ENCODE measurements at places on chromosomes 2 and 18.

- no peak for ATAC-seq
Measured at GRCh38 chr2:150608341-150608740, 120.9 kb upstream of the RND3 start.

DNA sequence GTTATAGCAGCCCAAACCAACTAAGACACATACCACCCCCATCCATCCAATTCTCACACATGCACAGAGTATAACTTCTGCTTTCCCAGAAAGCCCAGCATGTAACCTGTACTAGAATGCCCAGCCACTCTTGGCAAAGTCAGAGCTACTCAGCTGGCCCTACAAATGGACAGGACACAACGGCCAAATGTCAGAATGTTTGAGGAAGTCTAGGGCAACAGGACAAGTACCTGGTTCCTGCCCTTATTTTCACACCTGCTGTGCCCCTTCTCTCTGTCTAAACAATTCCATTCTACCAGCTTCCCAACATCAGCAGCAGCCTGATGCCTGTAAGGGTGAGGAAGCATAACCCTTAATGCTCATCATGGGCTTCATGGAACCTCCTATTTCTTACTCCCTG lies 15.1 kb upstream of the BZW1 start:
- ATAC-seq = no peak

DNA sequence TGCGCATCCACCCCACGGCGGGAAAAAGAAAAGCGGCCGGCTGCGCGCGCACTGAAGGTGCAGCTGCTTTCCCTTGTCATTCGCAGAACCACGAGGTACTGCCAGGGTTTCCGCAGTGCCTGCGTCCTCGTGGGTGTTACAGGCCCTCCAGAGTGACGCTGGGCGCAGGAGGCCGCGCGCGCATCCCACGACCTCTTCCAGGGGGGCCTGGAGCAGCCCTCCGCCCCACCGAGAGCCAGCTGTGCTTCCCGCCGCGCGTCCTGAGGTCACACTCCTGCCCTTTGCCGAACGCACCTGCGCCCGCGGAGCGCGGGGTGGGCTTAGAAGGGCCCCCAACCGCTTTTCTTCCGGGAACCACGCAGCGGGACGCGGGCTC lies 378 bp upstream of the IAH1 start:
- ATAC-seq = peak; percentile 10

GRCh38 chr18:3179430-3180089 lies 40.2 kb downstream of the MYOM1 start:
- ATAC-seq = no peak

DNA sequence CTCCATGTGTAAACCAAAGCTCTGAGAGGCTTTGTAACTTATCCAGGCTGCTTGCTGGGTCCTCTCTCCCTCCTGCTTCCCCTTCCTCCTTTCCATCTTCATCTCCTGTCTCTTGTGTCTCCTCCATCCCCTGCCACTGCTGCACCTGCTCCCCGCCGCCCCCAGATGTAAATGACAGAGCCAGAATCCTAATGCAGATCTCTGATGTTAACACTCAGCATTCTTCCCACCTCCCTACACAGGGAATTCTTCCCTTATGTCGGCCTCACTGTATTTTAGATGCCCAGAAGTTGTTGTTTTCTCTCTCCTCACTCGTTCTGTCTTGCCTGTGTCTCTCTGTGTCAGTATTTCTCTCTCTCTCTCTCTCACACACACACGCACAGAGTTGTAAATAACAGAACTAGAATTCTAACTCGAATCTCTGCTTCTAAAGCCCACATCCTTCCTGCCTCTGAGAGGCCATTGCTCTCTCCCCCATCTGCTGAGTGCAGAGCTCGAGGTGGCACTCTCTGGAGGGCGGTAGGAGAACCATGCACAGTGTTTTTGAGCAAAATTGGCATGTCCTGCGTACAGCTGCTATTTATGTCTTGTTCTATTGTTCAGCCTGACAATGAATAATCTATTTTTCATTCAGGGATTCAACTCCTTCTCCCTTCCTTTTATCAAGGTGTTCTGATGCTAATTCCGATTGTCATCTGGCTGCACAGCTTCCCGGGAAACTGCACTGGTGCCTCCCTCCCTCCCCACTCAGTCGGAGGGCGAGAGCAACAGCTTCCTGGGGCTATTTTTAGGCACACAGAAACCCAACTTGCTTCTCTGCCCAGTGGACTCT lies 219.9 kb downstream of the SH3RF3 start:
- no peak for ATAC-seq

- no peak for ATAC-seq
Measured at GRCh38 chr2:150020937-150021673, 433.5 kb upstream of the MMADHC start.

DNA sequence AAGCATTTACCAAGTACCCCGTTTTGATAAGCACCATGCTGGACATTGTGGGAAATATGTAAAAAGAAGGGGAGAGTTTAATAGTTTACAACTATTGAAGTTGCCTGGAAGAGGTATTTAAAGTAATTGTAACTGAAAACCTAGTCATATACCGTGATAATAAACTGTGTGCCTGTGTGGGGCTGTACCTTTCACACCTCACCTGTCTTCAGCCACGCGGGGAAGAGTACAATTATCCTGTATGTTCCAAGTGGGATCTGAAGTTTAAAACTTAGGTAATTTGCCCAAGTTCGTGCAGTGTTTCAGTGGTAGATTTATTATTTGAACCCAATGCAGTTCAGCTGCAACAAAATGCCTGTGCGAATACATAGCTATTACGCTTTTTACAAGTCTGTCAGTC lies 128.2 kb upstream of the TMEM200C start:
- no peak for ATAC-seq

GRCh38 chr2:189514104-189514503 lies 66.5 kb downstream of the SLC40A1 start:
- ATAC-seq = no peak

DNA sequence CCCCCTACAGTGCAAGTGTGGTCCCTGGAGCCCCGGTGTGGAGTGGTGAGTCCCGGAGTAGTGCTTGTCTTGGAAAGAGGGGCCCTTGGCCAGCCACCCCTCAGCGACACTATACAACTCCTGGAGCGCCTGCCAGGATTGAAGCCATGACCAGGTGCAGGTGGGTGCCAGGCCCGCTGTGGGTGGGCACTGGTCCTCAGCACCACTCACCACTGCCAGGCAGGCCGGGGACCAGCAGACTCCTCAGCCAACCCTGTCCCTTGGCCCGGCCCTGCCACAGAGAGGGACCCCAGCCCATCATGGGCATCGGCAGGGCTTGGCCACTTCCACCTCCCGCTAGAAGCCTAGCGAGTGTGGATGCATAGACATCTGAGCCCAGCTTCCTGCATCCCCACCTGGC lies 42.2 kb downstream of the STK25 start:
- ATAC-seq = no peak

- no peak for ATAC-seq
Measured at GRCh38 chr18:25231327-25231691, 120.7 kb downstream of the ZNF521 start.

DNA sequence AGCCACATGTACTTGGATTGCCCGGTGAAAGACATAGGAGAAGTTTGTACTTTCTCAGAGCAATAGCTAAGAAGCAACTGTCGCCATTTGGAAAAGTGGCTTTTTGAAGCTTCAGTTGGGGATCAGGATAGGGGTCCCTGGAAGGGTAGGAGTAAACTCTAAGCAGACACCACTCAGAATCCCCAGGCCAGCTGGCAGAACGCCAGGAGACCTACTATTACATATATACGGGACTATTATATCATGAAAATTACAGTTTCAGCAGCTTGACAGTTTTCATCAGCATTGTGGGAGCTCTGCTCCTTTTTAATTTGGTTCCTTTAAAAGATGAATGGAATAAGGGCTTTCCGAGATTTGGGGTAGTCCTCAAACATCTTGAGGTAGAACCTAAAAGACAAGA lies 54.9 kb downstream of the SRD5A2 start:
- no peak for ATAC-seq
